Left ventricle myocardium inferior (tissue), 1 donor: ENCODE measurements at places on chromosomes 2 and 18. TPM values are rescaled to one million over a fixed set of nuclear protein-coding genes. Genes with fewer than 3 reads are reported as not detected.

The CEBPZOS gene
- total RNA-seq, result 61.3 TPM

The ATP6V1C2 gene
- total RNA-seq, result 0.69 TPM

The ANAPC1 gene
- 17.0 TPM for total RNA-seq

The SERPINB2 gene
- not detected for total RNA-seq

The UCN gene
- 1.5 TPM for total RNA-seq

The TBR1 gene
- total RNA-seq, result not detected
